ENCODE measurements at places on chromosomes 12 and 14. TPM values are rescaled to one million over a fixed set of nuclear protein-coding genes. Genes with fewer than 3 reads are reported as not detected.
A peak's percentile ranks its signal among the peaks of the same experiment; 100 is the strongest.

DNA sequence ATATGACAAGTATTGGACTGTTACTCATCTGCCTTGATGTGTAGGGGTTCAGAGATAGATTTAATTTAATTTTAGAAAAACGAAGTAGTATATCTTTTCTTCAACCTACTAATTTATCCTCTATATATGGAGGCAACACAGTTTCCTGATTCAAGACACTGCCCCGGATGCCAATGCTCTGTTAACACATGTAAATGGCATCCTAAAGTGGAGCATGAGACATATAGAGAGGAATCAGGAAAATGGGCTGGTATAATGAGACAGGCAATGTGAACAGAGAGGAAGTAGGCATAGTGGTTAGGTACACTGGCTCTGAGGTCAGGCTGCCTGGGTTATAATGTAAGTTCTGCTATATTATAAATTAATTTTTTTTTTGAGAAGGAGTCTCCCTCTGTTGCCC lies 85.6 kb downstream of the OTOGL start:
- no peaks in the 10 kb centered on the region for H3K4me1 ChIP-seq
- H3K4me3 ChIP-seq, result no peak overlapping the region
- no peak for DNase-seq
- no peaks in the 10 kb centered on the region for H3K27me3 ChIP-seq
- H3K36me3 ChIP-seq, result no peaks in the 10 kb centered on the region
- H3K27ac ChIP-seq, result no peak overlapping the region

GRCh38 chr12:64825143-64826021 lies 935 bp downstream of the TBC1D30 start:
- no peak overlapping the region for H3K27ac ChIP-seq
- H3K4me3 ChIP-seq, result peak overlapping the region; percentile 51
- H3K27me3 ChIP-seq, result peaks cover 33% of the 10 kb centered on the region
- H3K36me3 ChIP-seq, result peaks cover 7% of the 10 kb centered on the region

- no peak overlapping the region for H3K27ac ChIP-seq
- H3K4me1 ChIP-seq, result peaks cover 9% of the 10 kb centered on the region
- no peaks in the 10 kb centered on the region for H3K36me3 ChIP-seq
- H3K27me3 ChIP-seq, result no peaks in the 10 kb centered on the region
- no peak for DNase-seq
- H3K4me3 ChIP-seq, result no peak overlapping the region
Observed at GRCh38 chr12:3184485-3184884, 107.3 kb downstream of the TSPAN9 start.

- no peak for DNase-seq
- no peak overlapping the region for H3K27ac ChIP-seq
- H3K36me3 ChIP-seq, result peaks cover 7% of the 10 kb centered on the region
- H3K27me3 ChIP-seq, result no peaks in the 10 kb centered on the region
- no peak overlapping the region for H3K4me3 ChIP-seq
- peaks cover 9% of the 10 kb centered on the region for H3K4me1 ChIP-seq
Observed at GRCh38 chr14:100428727-100429126, 105.6 kb downstream of the SLC25A47 start.

GRCh38 chr14:94330432-94330831 lies 7.3 kb upstream of the SERPINA6 start:
- H3K27ac ChIP-seq, result no peak overlapping the region
- H3K27me3 ChIP-seq, result no peaks in the 10 kb centered on the region
- no peak overlapping the region for H3K4me3 ChIP-seq
- DNase-seq, result no peak
- H3K4me1 ChIP-seq, result no peaks in the 10 kb centered on the region

TMEM116 gene
- 22.2 TPM for total RNA-seq

GRCh38 chr12:28089338-28089737 lies 100.9 kb upstream of the CCDC91 start:
- no peaks in the 10 kb centered on the region for H3K36me3 ChIP-seq
- H3K27ac ChIP-seq, result no peak overlapping the region
- no peaks in the 10 kb centered on the region for H3K4me1 ChIP-seq
- no peak for DNase-seq

DAO gene
- total RNA-seq, result 0.40 TPM

- H3K4me1 ChIP-seq, result no peaks in the 10 kb centered on the region
- H3K4me3 ChIP-seq, result no peak overlapping the region
- H3K36me3 ChIP-seq, result no peaks in the 10 kb centered on the region
- no peak for DNase-seq
- H3K27me3 ChIP-seq, result no peaks in the 10 kb centered on the region
- no peak overlapping the region for H3K27ac ChIP-seq
Observed at GRCh38 chr12:63056649-63057048, 94.4 kb downstream of the AVPR1A start.

GRCh38 chr12:132715874-132716273 lies 5.2 kb downstream of the PGAM5 start:
- H3K4me3 ChIP-seq, result no peak overlapping the region
- peaks cover 6% of the 10 kb centered on the region for H3K4me1 ChIP-seq
- H3K36me3 ChIP-seq, result peaks cover 71% of the 10 kb centered on the region
- no peak for DNase-seq
- no peak overlapping the region for H3K27ac ChIP-seq
- H3K27me3 ChIP-seq, result no peaks in the 10 kb centered on the region

DNA sequence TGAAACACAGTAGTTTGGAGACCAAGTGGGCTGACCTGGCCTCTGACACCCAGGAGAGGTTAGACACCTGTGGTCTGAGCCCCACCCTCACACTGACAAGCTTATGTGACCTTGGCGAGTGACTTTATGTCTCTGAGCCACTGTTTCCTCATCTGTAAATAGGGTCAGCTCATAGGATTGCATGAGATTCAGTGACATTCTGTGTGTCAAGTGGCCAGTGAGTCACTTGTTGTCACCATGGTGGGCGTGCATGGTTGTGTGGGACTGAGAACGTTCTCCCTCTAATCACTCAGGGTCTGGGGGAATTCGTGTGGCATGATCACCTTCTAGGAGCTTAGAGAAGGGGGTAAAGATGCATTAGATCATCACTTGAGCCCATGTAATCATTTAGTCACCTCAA lies 146.4 kb downstream of the PHETA1 start:
- no peaks in the 10 kb centered on the region for H3K36me3 ChIP-seq
- no peak for DNase-seq
- H3K27ac ChIP-seq, result no peak overlapping the region
- H3K4me3 ChIP-seq, result no peak overlapping the region
- no peaks in the 10 kb centered on the region for H3K27me3 ChIP-seq

DNA sequence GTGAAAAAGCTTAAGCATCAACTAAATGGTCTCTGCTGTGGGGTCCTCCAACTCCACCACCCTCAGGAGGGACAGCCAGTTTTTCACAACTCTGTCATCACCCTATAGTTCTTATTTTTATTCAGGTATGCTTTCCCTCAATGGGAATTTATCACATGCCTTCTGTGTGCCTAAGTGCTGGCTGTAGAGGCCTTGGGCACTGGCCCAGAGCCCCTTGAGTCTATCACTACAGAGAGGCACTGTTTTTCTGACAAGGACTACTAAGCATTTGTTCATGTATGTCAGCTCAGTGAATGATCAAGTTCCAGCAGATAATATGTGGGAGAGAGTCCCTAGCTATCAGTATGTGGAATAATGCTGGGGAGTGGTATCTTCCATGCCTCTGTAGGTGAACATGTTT lies 463.9 kb downstream of the NPAS3 start:
- H3K27me3 ChIP-seq, result no peaks in the 10 kb centered on the region
- no peak overlapping the region for H3K4me3 ChIP-seq
- no peak overlapping the region for H3K27ac ChIP-seq
- no peak for DNase-seq

COCH gene
- total RNA-seq, result 22.4 TPM

GRCh38 chr14:100873096-100873482 lies 30.4 kb downstream of the RTL1 start:
- no peak overlapping the region for H3K27ac ChIP-seq
- no peak overlapping the region for H3K4me3 ChIP-seq
- H3K27me3 ChIP-seq, result no peaks in the 10 kb centered on the region
- DNase-seq, result no peak

GRCh38 chr14:38758661-38759060 lies 344.4 kb downstream of the SEC23A start:
- H3K27ac ChIP-seq, result no peak overlapping the region
- H3K4me3 ChIP-seq, result no peak overlapping the region
- no peaks in the 10 kb centered on the region for H3K27me3 ChIP-seq

DNA sequence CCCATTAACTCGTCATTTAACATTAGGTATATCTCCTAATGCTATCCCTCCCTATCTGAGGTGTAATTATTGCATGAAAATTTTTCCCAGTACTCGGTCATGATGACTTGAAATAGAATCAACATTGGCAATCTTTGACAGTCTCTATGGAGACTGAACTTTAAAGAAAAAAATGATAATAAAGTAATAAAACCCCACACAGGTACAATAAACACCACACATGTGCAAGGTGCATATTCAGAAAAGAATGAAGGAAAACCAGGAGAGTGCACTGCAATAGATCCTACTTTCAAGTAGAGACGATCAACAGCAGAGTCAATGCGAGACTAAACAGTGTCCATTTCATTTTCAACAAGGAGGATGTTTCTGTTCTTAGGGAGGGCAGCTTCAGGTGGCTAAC lies 1253.8 kb upstream of the TMEM132C start:
- H3K27ac ChIP-seq, result no peak overlapping the region
- no peaks in the 10 kb centered on the region for H3K4me1 ChIP-seq
- no peak for DNase-seq

Measured in spinal cord (tissue), 10 donors.